Ureter (tissue), 1 donor: ENCODE measurements at places on chromosomes 11 and 22. TPM values are rescaled to one million over a fixed set of nuclear protein-coding genes. Genes with fewer than 3 reads are reported as not detected.

DNA sequence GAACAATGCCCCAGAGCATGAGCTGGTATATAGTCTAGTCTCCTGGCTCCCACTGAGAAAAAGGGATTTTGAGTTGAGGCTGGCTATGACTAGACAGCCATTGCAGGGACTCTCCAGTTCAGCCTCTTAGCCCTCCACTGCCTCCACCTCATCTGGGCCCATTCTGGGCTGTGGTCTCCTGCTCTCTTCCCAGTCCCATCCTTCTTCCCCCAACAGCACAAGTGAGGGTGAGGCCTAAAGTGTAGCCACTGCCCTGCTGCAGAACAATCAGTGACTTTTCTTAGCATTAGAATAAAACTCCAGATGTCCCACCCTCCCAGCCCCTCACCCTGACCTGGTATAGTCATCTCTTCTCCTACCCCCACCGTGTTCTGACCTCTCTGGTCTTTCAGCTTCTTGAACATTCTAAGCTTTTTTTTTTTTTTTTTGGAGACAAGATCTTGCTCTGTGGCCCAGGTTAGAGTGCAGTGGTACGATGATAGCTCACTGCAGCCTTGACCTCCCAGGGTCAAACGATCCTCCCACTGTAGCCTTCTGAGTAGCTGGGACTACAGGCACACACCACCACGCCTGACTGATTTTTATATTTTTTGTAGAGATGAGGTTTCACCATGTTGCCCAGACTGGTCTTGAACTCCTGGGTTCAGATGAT, 4.3 kb downstream of the MED15 start:
- DNase-seq = no peak

The GRAP2 gene
- 7.9 TPM for total RNA-seq

- no peak for DNase-seq
Observed at GRCh38 chr22:20181884-20182236, 31.0 kb upstream of the CCDC188 start.

- no peak for DNase-seq
Observed at GRCh38 chr22:20656902-20657836, 116.7 kb upstream of the SERPIND1 start.

GRCh38 chr11:79375818-79376550, 64.8 kb downstream of the TENM4 start:
- no peak for DNase-seq

- DNase-seq = no peak
Observed at GRCh38 chr11:117877120-117877784, 794 bp upstream of the FXYD6 start.

DNA sequence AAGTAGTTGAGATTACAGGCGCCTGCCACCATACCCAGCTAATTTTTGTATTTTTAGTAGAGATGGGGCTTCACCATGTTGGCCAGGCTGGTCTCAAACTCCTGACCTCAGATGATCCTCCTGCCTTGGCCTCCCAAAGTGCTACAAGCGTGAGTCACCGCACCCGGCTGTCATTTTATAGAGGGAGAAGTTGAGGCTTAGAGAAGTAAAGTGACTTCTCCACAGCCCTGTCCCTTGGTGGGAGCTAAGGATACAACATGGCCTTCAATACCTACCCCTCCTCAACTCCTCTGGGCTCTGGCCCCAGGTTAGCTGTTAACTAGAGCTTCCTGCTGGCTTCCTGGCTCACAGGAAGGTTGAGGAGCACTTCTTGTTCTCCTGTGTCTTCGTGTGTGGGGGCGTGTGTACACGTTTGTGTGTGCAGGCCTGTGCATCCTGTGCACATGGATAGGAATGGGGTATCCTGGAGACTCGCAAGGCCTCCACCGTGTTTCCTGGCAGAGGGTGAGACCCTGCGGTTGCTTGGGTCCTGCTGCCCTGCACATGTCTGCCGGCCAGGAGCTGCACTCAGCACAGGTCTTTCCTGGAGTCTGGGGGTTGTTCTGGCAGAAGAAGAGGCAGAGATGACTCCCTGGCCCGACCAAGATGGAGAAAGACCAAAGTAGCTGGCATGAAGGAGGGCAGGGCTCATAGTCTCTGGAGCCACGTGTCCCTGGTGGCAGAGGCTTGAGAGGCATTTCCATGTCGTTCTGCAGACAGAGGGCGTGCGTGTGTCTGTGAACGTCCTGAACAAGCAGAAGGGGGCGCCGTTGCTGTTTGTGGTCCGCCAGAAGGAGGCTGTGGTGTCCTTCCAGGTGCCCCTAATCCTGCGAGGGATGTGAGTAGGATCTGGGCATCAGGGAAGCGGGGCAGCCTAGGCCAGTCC, 2.4 kb downstream of the SIDT2 start:
- peak; percentile 70 for DNase-seq

DNA sequence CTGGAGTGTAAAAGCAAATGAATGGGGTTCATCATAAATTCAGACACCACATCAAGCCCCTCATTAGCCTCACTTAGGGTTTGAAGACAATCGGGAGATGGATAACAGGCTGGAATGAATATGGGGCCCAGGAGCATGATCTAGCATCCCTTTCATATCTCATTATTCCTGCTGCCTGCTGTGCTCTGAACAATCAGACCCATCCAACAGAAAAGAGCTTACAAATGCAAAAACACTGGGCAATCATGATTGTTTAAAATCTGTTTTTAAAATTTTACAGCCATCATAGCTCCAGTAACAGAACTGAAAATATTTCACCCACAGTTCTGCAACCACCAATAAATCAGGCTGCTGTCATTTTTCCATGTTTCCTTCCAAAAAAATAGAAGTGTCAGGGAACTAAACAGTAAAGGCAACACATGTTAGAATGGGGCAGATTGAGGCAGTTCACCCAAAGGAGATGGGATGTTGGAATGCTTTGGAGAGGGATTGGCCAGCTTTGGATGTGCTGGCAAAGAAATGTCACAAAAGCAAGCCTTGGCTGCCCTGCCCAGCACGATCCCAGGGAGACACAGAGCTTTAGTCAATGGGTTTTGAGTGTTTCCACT, 47.8 kb upstream of the BMAL1 start:
- DNase-seq = no peak

GRCh38 chr11:14881576-14882193, 10.3 kb downstream of the CYP2R1 start:
- no peak for DNase-seq

DNA sequence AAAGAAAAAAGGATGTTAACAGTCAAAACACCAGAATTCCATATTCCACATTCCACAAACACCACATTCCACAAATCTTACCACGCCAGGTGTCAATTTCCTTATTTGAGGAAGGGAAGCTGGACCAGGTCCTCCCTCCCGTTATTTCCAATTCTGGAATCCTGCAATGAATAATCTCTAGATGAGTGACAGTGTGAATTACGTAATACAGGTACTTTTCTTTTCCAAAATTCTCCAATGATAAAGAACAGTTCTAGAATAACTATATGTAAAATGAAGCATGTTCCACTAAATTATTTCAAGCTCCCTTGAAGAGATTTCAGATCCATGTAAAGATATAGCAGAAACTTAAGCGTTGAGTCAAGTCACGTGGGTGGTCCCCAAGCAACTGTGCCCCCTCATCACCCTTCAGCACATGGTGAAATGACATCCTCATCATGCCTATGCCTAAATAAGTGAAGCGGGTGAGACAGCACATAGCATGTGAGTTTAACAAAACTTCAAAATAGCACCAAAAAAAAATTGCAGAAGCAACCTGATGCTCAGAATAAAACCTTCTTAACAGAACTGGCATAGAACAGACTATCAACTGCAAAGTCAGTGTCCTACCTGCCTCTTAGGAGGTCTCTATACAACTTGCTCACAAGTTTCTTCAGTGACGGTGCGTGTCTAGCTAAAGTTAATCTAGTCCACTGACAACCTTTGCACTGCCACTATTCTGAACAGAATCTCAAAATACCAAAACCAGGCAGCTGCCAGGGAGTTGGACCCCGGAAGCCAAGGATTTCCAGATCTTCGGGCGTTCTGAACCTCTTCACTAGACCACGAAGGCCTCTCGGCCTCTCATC, 876 bp downstream of the NFRKB start:
- DNase-seq = no peak

GRCh38 chr11:79942090-79942489, 501.3 kb upstream of the TENM4 start:
- no peak for DNase-seq

DNA sequence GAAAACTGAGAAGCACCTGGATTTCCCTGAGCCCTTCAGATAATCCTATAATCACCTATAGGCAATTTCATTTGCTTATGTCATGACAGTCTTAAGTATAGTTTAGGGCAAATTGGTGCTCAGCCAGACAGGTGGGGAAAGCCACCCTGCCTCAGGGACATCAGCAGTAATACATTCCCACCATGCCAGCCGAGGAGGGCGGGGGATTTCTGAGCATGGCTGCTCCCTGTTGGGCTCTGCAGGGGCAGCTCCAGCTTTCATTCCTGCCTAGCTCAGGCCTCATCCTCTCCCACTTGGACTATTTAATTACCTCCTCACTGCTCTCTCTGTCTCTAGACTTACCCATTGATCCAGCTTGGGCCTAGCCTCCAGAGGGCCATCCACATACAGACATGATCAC, 9.0 kb upstream of the DRD2 start:
- no peak for DNase-seq

DNA sequence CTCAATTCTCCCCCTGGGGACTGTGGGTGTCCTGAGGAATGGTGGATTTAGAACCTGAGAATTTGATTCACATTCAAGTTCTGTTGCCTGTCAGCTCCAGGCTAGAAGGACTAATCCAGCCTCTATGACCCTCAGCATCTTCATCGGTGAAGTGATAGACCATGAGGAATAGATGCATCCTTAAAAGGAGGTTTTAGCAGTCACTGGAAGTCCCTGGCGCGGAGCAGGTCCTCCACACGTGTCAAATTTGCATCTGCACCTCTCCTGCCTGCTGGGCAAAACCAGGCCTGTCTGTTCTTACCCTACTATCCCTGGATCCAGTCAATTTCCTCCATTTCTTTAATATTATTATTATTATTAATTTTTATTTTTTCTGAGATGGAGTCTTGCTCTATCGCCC, 808.4 kb downstream of the TBC1D22A start:
- DNase-seq = no peak

DNA sequence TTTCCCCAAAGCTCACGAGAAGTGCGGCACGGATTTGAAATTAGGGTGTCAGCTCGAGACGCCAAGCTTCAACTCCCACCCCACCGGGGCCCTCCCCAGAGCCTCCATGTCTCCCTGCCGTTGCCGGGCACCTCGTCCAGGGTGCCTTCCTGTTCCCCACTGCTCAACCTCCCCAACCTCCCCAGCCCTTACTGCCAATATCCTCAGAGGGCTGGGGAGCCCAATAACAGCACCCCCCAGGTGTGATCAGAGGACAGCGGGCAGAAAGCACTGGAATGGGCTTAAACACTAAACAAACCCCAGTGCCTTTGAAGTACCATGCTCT, 1336.4 kb downstream of the TBC1D22A start:
- no peak for DNase-seq

DNA sequence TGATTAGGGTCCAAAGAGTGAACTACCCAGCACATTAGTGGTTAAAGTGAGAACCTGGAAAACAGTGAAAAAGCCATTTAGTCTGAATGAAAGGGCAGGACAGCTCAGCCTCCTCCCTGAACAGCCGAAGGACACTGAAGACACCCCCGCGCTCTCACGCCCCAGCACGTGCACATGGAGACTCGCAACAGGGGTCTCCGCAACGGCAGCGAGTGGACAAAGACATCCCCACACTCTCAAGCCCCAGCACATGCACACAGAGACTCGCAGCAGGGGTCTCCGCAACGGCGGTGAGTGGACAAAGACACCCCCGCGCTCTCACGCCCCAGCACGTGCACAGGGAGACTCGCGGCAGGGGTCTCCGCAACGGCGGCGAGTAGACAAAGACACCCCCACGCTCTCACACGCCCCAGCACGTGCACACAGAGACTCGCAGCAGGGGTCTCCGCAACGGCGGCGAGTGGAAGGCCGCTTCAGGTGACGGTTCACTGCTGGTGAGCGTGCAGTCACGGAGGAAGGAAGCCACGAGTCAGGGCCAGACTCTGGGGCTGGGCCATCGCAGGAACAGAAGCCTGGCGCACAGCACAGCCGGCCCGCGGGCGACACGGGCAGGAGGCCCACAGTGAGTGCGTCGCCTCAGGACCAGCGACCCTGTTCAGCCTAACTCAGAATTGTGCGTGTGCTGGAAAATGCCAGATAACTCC, 43.6 kb downstream of the BRD1 start:
- no peak for DNase-seq

- no peak for DNase-seq
Observed at GRCh38 chr11:93984196-93984567, 37.0 kb upstream of the HEPHL1 start.

The GAS2 gene
- 12.6 TPM for total RNA-seq
